Mammary epithelial cell (primary cell): ENCODE measurements at places on chromosomes 3 and 15.

DNA sequence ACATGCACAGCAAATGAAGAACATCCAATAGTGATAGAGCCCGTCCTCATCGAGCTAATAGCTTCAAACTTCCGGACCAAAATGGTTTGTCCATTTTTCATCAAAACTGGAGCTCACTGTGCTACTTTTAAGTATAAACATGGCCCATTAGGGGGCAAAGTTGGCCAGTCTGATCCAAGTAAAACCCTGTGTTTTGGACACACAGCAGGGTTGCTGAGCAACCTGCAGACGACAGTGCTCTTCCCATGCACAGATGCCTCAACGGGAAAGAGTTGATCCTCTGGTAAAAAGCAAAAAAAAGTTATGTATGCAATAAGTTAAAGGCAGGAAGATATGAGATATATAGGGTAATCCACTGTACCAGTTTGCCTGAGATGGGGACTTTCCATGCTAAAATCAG, 244.0 kb upstream of the THBS1 start:
- DNase-seq = no peak

DNA sequence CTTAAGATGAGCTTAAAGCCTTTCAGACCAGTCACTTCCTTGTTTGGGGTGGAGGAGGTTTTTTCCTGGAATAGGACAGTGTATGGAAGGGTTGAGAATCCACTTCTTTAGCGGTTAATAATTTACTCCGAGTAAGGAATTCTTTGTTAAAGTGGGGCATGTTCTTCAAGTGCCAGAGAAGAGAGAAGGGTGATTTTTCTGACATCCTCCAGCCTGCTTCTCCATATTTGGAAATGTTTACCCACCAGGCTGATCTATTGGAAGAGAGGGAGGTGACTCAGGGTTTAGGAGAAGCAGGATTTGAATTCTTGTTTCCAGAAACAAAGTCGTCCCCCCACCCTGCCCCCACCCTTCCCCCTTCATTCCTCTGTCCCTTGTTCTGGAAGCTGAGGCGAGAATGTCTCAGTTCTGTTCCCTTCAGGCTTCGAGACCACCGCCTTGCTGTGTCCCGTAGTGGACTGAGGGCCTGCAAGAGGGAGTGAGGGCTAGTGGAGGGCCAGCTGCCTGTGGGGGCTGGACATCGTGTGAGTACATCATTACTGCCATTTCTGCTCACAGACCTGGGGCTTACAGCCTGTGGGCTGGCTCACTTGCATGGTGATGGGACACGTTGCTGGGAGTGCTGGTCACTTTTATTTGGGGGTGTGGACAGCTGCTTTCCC, 58.5 kb downstream of the LPP start:
- no peak for DNase-seq

DNA sequence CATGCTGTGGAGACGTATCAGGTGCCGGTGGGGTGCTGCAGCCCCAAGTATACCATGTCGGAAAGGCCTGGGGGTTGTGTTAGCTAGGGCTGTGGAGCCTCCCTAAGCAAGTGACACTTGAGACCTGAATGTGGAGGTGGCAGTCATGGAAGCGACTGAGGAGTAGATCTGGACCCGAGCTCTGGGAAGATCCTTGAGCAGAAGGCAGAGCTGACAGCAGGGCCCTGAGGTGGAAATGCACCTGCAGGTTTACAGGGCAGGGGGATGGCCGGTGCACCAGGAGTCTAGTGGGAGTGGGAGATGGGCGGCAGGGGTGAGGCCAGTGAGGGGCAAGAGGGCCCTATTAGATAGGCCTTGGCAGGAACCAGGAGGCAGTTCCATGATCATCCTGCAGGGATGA, 91.8 kb upstream of the PLXNA1 start:
- no peak for DNase-seq

DNA sequence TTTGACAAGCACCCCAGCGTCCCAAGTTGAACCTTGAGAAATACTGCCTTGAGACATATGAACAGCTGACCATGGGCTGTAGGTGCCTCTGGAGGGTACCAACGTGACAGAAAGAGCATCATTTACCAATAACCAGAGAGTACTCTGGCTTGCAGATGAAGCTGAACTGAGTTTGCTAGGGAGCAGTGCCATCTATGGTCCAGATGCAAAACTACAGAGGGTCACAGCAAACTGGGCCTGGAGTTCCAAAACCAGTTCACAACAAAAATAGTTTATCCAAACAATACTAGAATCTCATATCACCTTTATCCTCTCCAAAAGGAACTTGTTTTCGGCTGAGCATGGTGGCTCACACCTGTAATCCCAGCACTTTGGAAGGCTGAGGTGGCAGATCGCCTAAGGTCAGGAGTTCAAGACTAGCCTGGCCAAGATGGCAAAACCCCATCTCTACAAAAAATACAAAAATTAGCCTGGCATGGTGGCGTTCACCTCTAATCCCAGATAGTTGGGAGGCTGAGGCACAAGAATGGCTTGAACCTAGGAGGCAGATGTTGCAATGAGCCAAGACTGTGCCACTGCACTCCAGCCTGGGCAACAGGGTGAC, 69.3 kb downstream of the CHAC1 start:
- peak; percentile 16 for DNase-seq

GRCh38 chr15:94579286-94579685, 347.9 kb downstream of the MCTP2 start:
- no peak for DNase-seq

GRCh38 chr15:92020804-92021203, 167.3 kb downstream of the SLCO3A1 start:
- DNase-seq = peak; percentile 46

DNA sequence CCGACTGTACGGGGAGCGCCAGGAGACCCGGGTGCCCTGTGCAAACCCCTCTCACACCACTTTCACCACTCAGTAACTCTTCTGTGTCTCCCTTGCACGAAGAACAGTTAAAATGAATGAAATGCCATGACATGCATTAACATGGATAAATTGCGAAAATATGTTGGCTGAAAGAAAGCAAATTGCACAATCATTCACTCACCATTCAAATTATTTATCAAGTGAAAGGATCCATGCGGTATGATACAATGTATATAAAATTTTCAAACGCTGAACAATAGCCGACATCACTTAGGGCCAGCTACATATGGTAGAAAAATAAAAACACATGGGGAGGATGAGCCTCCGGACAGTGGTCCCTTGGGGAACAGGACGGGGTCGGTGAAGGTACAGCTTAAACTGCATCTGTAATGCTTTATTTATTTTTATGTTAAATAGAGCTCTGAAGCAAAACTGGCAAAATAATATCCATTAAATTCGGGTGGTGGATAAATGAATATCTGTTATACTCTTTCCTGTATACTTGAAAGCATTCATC, 45.9 kb downstream of the SLC12A8 start:
- no peak for DNase-seq

GRCh38 chr15:75887178-75887577, 16.5 kb upstream of the FBXO22 start:
- no peak for DNase-seq

DNA sequence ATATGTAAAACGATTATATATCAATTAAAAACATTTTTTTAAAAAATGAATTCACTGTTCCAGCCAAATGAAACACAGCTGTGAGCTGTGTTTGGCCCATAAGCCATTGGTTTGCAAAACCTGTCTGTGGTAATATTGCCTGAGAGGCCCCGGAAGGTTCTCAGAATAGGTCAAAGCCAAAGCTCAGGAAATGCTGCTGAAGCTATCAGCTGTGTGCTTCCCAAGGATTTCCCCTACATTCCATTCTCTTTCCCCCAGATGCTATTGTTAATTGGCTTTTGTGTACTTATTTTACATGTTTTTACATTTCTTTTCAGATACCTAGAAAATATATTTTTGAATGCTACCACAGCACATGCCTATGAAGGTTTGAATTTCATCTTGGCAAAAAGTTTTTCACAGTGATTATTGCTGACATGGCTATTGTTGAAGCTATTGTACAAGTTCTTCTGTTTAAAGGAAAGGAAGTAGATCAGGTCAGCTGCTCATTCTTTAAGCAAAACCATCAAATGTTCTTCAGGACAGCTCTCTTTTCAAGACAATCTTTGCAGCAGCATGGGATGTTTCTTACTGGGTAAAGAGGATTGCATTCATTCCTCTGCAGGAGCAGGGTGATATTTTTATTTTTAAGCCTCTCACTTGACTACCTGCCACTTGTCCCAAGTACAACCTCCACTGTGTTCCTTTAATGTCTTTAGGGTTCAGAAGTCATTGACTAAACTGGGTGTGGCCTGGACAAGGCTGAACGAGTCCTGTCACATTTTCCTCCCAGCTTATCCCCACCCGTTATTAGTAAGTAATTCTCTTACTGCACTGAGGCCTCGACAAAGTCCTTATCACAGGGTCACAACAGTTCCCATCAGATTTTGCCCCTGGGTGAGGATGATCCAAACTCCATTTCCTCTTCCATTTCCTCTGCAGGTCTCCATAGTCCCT, 26.3 kb upstream of the BNC1 start:
- peak; percentile 54 for DNase-seq

GRCh38 chr3:18723206-18723810, 298.2 kb upstream of the SATB1 start:
- DNase-seq = no peak

DNA sequence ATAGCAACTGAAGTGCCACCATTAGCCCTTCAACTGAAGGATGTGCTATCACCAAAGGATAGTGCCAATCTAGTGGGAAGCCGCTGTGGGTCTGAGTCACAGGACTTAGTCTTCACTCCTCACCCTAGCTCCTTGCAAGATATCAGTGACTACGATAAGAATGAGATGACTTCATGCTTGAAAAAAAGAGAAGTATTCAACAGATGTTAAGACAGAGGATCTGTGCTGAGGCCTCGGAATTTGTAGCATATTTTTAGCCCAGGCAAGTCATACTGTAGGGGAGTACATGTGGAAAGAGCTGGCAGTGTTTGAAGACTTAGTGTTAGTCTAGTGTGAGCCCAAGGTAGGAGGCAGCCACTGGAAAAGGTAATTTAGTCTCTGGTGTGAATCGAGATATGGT, 270.7 kb upstream of the LRTM1 start:
- no peak for DNase-seq

GRCh38 chr15:66670762-66671580, 31.1 kb upstream of the SMAD6 start:
- peak; percentile 68 for DNase-seq

GRCh38 chr15:36832774-36833463, 253.5 kb downstream of the CDIN1 start:
- no peak for DNase-seq

- DNase-seq = no peak
Observed at GRCh38 chr3:169607949-169608348, 55.6 kb downstream of the MECOM start.

- no peak for DNase-seq
Observed at GRCh38 chr15:67218428-67218827, 36.0 kb downstream of the AAGAB start.

DNA sequence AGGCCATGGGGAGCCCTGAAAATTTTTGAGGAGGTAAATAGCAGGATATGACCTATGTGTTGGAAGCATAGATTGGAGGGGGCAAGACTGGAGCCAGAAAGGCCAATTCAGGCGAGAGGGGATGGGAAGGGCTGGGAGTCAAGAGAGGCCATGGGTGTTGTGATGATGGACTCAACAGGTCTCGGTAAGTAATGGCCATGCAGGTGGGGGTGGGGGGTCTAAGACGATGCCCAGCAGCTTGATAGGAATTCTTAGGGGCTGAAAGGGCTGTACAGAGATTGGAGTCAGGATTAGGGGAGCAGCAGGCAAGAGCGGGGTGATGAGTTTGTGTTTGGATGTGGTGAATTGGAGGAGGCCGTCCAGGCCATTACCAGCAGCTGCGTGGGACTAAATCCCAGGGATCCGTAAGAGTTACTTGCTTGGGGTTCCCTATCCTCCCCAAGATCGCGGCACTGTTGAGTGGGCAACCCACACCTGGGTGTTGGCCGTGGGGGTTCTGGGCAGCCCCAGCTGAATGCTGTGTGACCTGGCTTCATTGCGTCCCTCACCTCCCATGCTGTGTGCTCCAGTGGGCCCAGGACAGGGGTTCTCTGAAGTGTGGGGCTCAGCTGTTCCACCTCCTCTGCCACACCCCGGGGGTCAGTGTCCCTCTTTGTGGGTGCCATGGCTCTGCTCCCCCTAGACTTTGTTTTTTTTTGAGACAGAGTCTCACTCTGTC, 41.8 kb upstream of the CHRNB4 start:
- no peak for DNase-seq

DNA sequence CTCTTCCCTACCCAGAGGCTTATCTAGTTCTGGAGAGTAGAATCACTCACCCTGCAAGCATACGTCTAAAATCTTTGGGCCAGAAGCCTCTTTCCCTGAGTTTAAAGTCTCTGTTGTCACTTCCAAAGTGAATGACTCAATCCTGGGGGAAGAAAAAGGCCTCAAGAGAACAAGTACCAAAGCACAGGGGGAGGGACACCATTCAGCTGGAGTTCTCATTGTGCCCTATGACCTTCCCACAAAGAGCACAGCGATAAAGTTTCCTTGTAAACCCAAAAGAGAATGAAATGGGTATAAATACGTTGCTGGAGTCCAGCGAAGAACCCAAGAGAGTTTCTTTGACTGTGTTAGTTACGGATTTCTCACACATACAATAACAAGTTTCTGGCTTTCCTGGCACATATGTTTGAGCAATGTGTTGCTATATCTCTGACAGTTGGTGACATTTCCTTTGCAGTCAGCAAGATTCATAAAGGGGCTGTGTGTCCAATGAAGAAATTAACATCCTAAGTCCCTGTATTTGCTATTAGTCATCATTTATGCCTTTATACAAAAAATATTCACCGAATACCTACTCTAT, 107.3 kb upstream of the PTPRG start:
- DNase-seq = no peak

- DNase-seq = no peak
Observed at GRCh38 chr3:177250151-177250550, 52.9 kb upstream of the TBL1XR1 start.

DNA sequence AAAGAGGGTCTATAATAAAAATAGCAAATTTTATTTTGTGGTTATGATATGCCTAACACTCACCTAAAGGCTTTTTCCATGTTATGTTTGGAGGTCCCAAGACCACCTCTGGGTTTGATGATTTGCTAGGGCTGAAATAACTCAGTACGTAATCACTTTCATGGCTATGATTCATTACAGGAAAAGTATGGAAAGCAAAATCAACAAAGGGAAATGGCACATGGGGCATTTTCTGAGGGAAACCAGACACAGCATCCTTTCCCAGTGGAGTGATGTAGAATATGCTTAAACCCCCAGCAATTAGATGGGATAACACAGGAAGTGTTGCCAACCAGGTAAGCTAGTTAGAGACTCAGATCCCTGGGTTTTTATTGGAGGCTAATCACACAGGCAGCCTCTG, 701.6 kb upstream of the CBLB start:
- no peak for DNase-seq

- peak; percentile 12 for DNase-seq
Observed at GRCh38 chr3:25831578-25831977, 41.7 kb downstream of the OXSM start.
